ENCODE measurements at places on chromosomes 6 and 20. TPM values are rescaled to one million over a fixed set of nuclear protein-coding genes. Genes with fewer than 3 reads are reported as not detected.

HELZ2 gene
- 41.9 TPM for total RNA-seq

ENPP1 gene
- 26.5 TPM for total RNA-seq

CST4 gene
- not detected for total RNA-seq

C6orf132 gene
- total RNA-seq, result 2.4 TPM

CST5 gene
- total RNA-seq, result not detected

B3GAT2 gene
- not detected for total RNA-seq

PRSS35 gene
- total RNA-seq, result 0.34 TPM

RGS19 gene
- total RNA-seq, result 4.6 TPM

KIF25 gene
- not detected for total RNA-seq

TDRD6 gene
- under 0.01 TPM for total RNA-seq

EFCAB8 gene
- total RNA-seq, result not detected

SLC26A8 gene
- 0.07 TPM for total RNA-seq

BEND6 gene
- 10.2 TPM for total RNA-seq

- no peak for DNase-seq
These were observed 17.8 kb upstream of the TAGAP start for GRCh38 chr6:159062564-159062945.

DNA sequence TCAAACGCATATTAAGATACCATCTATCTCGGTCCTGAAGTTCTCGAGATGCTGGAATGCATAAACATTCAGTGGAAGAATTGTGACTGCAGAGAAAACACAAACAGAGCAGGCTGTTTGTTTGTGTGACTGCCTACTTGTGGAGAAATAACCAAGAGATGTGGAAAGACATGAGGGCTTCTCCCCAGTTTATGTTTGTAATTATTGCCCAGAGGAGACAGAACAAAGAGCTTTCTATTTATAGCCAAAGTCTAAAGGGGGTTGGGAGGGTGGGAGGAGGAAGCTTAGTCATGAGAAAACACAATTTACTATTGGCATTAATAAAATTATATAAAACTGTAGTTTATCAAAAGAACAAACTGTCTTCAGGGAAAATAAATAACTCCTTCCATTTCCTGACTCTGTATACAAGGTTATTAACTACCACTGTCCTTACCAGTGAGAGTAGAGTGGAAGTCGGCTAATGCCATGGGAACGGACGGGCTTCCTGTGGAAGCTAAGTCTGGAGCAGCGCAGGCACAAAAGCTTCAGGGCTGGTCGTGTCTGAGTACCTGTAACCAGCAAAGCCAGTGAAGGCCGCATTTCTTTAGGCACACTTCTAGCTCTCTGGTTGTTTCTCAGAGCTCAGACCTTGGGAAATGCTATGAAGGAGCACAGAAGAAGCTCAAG lies 200.2 kb upstream of the SUPT3H start:
- DNase-seq, result no peak

GRCh38 chr20:62423326-62423706 lies 4.0 kb downstream of the RBBP8NL start:
- DNase-seq, result no peak

- no peak for DNase-seq
These were observed 12.3 kb downstream of the CDYL start for GRCh38 chr6:4788482-4788881.

DNA sequence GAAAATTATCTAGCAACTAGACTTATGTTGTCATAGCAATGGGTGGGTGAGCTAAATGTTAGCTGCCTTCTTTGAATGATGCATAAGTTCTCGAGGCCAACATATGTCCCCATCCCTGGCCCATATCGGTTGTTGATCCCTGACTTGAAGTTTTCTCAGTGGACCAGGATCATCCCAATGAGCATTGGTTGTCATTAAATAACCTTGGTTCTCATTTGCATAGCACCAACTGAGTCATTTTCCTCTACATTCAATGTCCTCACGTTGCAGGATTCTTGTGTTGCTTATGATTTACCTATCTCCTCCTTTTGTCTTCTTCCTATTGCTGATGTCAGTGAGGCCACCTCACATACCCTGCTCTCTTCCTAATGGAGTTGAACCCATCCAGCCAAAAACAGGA lies 12.1 kb upstream of the AHCY start:
- no peak for DNase-seq

- no peak for DNase-seq
These were observed 140.3 kb downstream of the DLL1 start for GRCh38 chr6:170150590-170150945.

GRCh38 chr6:24357336-24358218 lies at the start of gene DCDC2:
TSS of gene DCDC2 (minus strand) at chr6:24358059. CDS start at chr6:24357750, 309 bp downstream.
- no peak for DNase-seq

DNA sequence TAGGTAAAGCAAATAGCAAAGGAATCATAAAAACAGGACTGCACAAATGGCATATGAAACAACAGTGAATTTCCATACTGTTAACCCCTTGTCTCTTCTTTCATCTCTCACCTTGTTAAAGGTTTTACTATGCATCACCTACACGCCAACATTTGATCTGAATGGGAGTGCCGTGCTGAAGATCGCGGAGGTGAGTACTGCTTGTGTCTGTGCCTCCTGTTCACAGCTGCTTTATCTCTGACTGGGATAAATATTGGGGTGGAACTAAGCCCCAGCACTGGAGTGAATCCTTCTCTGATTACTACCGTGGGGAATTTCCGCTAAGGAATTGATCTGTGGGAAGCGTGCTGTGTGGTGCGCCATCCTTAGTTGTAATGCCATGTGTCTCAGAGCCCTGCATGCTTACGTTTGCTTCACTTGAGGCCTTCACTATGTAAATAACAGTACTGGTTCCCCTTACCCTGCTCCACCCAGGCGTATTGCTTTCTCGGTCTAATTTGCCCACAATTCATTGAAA lies 11.4 kb upstream of the PBOV1 start:
- DNase-seq, result no peak

GRCh38 chr6:98984121-98984520 lies 36.4 kb upstream of the FBXL4 start:
- DNase-seq, result no peak

GRCh38 chr20:25013478-25014380 lies 21.2 kb upstream of the APMAP start:
- no peak for DNase-seq

DNA sequence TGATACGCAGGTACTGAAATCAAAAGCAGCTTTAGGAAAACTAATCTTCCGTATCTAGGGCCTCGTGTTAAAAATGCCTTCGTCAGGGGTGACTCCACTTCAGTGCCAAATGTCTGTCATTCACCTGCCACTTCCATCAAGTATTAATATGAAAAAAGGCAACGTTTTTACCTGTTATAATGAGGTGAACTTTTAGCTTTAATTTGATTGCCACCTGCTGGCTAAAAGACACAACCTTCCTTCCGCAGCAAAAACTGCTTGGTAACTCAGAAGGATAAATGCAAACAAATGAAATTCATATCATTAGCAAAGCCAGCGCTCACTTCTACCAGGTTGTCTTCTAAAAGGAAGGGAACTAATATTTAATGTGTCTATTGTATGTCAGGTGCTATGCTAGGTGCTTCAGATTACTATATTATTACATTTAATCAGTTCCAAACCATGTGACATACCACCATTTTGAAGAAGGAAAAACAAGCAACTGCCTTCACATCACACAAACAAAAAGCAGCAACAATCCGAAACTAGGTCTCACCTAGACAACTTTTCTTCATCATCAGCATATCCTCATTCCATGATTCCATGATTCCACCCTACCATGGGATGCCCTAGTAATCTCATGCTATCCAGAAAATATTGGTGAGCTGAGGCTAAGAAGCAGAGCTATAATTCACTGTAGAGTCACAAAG lies 20.6 kb upstream of the ARHGAP18 start:
- DNase-seq, result no peak

DNA sequence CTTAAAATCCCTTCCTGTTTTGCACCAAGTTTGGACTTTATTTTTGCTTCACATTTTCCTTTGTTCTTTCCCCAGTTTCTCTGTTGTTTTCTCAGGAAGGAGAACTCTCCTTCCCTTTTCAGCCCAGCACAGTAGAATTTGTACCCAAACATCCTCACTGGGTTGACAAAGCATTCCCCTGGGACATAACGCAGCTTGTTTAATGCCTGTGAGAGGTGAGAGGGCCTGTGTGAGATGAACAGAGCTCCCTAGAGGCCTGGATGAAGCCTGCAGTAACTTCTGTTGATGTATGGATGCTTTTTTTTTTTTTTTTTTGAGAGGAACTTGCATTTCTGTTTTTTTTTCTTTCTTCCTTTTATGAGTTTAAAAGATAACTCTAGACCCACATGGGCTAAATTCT lies 104.9 kb upstream of the SLC22A23 start:
- no peak for DNase-seq

DNA sequence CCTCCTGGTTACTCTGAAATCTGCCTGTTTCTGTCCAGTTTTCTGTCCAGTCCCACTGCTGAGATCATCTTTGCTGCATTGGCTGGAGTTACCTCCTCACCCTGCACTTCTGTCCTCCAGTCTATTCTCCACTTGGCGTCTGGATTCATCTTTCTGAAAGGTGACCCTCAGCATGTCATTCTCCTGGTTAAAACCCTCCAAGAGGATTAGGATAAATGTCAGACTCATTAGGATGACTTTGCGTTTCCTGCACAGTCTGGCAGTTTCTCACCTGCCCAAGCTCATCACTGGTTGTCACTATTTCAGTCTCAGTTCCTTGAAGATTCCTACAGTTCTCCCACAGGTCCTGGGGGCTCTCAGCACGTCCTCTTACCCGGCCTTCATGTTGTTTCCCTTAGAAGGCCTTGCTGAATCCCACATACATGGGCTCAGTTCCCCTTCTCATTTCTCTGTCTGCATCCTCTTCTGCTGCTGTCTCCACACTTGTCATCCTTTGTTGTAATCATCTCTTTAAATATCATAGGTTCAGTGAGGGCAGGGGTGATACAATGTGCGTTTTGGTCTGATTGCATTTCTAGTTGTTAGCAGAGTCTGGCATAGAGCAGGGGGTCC lies 374.8 kb downstream of the QKI start:
- no peak for DNase-seq

- no peak for DNase-seq
These were observed 156.8 kb downstream of the SLC35B3 start for GRCh38 chr6:8278562-8278961.

DNA sequence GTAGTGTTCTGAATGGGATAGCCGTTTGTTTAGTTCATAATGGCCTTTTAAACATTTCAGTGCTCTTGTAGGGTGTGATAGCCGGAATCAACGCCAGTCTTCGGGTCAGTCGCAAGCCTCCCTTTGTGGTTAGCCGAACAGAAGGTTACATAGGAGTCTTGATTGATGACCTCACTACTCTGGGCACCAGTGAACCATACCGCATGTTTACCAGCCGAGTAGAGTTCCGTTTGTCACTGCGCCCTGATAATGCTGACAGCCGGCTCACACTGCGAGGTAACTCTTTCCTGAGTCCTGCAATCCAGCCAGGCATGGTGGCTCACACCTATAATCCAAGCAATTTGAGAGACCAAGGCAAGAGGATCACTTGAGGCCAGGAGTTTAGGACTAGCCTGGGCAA lies 20.4 kb downstream of the MTO1 start:
- DNase-seq, result no peak

DNA sequence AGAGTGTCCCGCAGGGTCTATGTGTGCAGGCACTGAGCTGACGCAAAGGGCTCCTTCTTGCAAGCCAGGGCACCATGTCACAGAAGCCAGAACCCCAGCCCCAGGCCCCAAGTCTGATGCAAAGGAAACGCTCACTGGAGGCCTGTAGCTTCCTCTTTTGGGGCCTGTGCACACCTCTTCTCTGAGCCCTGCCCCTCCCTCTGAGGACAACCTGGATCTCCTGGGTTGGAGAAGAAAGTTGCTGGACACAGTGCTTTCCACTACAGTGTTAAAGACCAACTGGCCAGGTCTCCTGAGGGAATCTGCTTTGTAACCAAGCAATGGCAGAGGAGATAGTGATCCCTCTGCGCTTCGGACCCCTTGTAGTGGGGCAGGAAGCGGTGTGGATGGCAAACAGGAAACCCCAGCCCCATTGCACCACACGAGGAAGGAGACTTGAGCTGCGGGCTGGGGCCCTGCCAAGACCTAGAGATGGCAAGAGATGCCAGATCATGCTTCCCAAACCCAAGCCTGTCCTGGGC lies 90.0 kb downstream of the PRND start:
- DNase-seq, result no peak

- no peak for DNase-seq
These were observed 149.3 kb downstream of the GJA1 start for GRCh38 chr6:121584586-121585369.

- DNase-seq, result peak; percentile 46
These were observed 2.3 kb downstream of the SLC2A4RG start for GRCh38 chr20:63741676-63742380.

GRCh38 chr6:85569323-85569722 lies 24.3 kb downstream of the SNX14 start:
- no peak for DNase-seq

DNA sequence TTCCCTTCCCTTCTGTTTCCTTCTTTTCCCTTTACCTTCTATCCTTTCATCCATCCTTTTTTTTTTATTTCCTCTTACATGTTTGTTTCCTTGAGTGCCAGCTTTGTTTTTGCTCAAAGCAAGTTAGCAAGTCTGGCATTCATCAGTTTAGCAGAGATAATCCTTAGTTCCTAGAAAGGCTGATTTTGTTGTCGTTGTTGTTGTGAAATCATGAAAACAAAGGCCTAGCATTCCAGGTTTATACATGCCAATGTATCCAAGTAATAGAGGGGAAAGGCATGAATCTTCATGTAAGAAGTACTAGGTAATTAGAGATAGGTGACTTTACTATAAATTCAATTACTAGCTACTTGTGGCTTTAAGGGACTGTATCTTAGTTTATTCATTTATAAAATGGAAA lies 45.9 kb downstream of the TFAP2B start:
- DNase-seq, result no peak

GRCh38 chr6:1230689-1231605 lies 81.0 kb upstream of the FOXQ1 start:
- DNase-seq, result no peak
